NCI-H345 (cell line): ENCODE measurements at places on chromosomes 3 and 15.

DNA sequence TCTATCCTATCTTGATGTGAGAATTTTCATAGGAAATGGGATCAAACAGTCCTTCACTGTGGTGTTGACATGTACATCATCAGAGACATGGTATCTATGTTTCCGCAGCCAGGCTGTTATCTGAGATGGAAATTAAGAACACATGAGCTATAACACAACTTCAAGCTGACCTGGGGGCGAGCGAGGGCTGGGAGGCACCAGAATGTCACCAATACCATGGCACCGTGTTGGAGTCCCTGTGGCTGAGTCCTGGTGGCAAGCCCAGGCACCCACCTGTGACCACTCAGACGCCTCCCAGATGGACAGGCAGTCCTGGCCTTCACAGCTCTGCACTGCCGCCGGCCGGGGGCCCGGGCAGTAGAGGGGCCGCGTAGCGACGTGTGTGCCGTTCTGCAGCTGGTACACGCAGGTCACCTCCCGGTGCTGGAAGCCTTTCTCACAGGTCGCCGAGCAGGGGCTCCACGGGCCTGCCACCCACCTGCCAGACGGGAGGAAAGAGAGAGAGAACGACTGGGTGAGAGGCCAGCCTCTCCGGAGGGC lies 263.9 kb upstream of the LYSMD4 start:
- DNase-seq, result no peak

- no peak for DNase-seq
Observed at GRCh38 chr15:27757052-27757451, 342.1 kb downstream of the OCA2 start.

DNA sequence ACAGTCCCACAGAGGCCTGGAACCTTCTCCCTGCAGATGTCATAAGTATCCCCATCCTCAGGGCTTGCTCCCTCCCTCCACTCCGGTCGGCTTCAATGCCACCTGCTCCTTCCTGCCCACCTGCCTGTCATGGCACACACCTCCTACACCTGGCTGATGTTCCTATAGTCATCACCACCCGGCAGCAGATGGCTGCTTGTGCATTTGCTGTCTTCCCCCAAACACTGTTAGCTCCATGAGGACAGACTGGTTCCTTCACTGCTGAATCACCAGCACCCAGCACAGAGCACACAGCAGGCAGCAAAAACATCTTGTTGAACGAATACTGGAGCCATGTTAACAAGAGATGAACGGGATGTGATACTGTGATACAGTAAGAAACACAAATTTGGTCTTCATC lies 14.8 kb downstream of the TARS3 start:
- no peak for DNase-seq

GRCh38 chr15:39345176-39345575 lies 235.7 kb upstream of the THBS1 start:
- DNase-seq, result no peak

DNA sequence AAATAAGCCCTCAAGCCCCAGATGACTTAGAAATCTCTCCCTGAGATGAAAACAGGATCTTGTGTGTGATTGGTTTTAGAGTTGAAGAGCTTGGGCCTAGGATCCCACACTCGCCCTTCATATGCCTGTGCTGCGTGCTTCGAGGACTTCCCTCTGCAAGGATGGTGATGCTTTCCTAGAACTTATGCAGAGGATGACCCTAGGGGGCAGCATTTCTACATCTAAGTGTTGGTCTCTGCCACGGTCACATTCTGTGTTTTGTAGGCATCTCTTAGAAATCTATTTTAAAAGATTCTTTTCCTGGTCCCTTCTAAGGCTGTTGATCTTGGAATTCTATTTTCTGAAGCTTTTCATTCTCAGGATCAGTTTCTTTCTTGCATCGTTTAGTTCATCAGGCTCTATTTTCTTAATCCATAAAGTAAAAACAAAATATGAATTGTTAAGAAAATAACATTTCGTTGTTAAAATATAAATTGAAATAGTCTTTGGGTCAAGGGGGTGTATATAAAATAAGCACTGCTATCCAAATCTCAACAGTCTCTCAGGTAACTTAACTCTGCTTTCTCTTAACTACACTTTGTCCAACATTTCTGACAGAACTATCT lies 45.7 kb downstream of the WDR76 start:
- peak; percentile 15 for DNase-seq

DNA sequence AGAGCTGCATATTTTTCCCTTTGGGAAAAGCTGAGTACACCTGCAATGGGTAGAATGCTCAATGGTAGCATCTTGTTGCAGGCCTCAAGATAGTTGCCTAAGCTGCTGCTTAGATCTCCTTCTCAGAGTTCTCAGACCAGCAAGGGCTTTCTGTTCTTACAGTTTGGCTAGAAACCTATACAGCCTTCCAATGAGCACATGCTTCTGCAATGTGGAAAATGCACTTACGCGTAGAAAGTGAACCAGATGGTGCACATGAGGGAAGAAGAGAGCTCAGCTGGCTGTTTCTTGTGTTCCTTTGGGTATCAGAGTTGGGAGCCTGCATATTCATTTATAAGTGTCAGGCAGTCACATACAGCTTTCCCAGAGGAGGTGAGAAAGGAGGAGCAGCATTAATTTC lies 136.4 kb downstream of the B3GALNT1 start:
- no peak for DNase-seq

- no peak for DNase-seq
Observed at GRCh38 chr3:197809356-197810020, 18.4 kb downstream of the LRCH3 start.

DNA sequence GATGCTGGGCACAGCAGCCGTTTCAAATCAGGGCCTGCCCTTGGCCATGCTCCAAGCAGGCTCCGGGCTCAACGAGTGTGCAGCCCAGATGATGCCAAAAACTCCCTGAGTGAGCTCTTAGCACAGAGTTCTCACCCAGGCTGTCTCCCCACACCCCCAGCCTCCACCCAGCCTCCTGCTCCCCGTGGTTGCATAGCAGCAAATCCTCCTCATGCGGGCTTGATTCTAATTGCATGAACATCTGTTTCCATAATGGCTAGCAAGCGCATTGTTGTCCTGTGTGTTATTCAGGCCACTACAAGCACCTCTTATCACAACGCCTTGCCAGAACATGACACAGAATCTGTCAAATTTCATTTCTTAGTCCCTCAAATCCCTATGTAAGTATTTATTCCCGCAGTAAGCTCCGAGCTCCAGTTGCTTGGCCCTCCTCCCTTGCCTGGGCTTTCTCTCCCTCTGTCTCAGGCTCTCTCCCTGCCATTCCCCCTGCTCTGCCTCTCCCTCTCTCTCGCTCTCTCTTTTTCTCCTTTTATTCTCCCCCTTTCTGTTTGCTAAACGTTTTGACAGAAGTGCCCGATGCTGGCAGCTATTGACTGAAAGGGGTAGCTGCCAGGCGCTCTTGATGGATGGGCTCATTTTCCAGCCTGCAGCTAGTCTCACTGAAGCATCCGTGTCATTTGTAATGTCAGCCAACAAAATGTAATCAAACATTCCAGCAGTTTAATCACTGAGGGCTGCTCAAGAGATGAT lies 306.5 kb downstream of the IL20RB start:
- peak; percentile 86 for DNase-seq

DNA sequence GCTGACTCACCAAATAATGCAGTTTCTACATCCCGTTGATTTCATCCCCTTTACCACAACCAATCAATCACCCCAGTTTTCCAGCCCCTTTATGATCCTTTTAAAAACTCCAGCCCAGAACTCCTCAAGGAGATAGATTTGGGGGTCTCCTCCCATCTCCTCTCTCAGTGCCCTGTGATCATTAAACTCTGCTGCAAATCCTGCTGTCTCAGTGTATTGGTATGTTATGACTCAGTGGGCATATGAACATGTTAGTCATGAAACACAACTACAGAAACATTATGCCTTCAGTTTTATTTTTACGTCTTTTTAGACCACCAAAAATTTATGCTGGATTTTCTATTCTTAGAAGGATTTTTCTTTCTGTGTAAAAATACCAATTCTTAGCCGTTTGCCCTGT lies 213.7 kb downstream of the DIPK2A start:
- no peak for DNase-seq

- DNase-seq, result no peak
Observed at GRCh38 chr3:140052771-140053702, 118.1 kb downstream of the CLSTN2 start.

GRCh38 chr3:196537319-196537984 lies 22.3 kb upstream of the SMCO1 start:
- peak; percentile 28 for DNase-seq

DNA sequence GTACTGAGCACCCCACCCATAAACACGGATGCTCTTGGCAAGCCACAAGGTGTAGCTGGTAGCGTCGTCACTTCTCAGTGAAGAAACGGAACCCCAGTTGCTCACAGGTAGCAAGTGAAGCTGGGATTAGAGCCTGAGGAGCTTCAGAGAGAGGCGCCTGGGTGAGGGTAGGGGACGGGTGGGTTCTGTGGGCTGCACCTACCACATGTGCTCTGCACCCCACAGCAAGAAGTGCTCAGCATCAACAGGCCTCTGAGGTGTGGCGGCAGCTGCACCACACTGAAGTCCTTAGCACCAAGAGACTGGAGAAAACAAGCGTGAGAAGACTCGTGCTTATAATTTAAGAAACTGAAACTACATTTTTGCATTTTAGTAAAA lies 9.8 kb downstream of the MAP6D1 start:
- DNase-seq, result no peak

- DNase-seq, result no peak
Observed at GRCh38 chr3:105101603-105102002, 265.1 kb upstream of the ALCAM start.

DNA sequence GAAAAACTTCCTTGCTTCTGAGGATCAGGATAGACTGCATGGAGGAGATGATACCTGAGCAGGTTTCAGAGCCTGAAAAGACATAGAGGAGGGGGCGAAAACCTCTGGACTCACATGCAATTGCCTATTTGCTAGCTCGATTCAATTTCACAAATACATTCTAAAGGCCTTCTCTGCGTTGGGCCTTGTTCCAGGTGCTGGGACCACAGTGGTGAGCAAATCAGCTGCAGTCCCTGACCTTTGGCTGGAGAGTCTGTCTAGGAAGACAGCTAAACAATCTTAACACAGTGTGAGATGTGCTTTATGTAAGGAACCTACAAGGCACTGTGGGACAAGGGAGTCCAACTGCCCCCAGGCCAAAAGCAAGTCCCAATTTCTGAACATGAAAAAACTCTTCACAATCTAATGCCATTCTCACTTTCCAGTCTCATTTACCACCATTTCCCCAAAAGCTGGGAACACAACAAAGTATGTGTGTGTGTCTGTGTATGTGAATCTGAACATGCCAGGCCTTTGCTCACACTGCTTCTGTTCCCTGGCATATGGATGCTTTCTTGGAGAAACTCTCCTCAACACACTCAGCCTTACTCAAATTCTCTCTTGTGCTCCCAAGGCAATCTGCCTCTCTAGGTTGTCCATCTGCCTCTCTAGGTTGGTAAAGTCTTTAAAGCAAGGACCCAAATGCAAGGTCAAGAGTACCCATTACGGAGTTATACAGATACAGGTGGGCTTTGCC lies 2.1 kb upstream of the PCCB start:
- no peak for DNase-seq

DNA sequence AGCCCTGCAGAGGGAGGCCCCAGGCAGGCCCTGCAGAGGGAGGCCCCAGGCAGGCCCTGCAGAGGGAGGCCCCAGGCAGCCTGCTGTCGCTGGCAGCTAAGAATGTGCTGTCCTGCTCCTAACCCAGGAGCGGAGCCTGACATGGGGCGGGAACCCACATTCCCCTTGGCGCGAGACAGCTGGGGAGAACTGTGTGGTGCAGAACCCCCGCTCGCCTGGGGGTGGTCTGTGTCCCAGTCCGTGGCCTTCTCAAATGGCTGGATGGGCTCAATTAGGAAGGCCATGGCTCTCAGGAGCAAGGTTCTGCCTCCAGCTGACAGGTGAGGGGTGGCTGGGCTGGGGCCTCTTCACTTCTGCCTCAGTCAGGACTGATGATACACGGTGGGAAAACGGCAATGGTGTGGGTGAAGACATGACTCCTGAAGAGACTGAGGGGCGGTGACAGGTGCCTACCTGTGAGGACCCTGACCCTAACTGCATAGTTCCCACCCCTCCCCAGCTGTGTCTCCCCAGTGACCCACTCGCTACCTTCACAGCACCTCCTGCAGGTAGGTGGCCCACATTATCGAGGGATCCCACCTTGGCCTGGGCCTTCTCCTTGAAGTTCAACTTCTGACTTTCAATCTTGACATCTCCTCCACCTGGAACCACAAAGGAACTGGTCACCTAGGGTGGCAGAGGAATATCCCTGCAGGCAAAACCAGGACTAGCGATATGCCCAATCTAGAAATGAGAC lies 52.0 kb downstream of the DHX30 start:
- DNase-seq, result no peak
